ENCODE measurements at places on chromosomes 16 and 17.

GRCh38 chr16:81486540-81487061 lies 42.0 kb downstream of the CMIP start:
- DNase-seq: no peak

GRCh38 chr16:23469814-23470213 lies 16.8 kb upstream of the COG7 start:
- DNase-seq: no peak

- peak; percentile 49 for DNase-seq
Observed at GRCh38 chr17:32755045-32755805, 121.7 kb downstream of the MYO1D start.

- peak; percentile 58 for DNase-seq
Observed at GRCh38 chr17:39634384-39634871, 2.5 kb upstream of the STARD3 start.

GRCh38 chr17:62948370-62948769 lies 17.7 kb upstream of the TANC2 start:
- no peak for DNase-seq

Measured in CD4-positive, alpha-beta T cell treated with Interleukin-2 at 100 ng/mL for 4 hours (primary cell).